Psoas muscle (tissue), 8 donors: ENCODE measurements at places on chromosomes 12 and 14. TPM values are rescaled to one million over a fixed set of nuclear protein-coding genes. Genes with fewer than 3 reads are reported as not detected.

- DNase-seq: no peak
Measured at GRCh38 chr12:55762646-55763045, 19.7 kb downstream of the GDF11 start.

CYP46A1 gene
- total RNA-seq: 1.5 TPM

GRCh38 chr12:9702255-9702654 lies 30.6 kb downstream of the CLECL1 start:
- no peak for DNase-seq

DNA sequence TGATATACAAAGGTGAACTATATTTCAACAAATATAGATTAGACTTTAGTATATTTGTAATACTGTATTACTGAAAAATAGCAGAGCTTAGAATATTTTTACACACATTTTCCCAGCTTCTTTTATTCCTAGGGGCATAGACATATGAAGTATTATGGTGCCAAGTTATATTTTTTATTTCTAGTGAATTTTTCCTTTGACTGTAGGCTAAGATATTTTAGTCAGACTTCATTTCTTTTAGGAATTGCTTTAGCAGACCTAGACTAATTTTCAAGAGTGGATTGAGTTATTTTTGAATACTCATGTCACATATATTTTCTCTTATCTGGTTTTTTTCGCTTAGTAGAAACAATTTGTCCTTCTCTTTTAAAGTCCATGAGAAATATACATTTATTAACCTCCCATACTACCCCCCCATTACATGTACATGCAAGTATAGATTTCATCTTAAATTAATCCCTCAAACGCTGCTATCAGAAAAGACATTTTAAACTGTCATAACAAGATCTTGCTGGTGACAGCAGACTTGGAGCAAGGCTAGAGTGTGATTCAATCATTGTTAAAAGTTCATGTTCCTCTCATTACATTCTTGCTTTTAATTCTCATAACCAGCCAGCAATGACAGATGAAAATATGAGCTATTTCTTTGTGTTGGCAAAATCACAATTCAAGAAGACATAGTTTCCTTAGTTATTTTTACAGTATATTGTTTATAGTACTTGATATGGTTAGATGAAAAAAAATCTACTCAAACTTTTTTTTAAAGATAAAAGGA lies 456.1 kb downstream of the AEBP2 start:
- DNase-seq: no peak

DNA sequence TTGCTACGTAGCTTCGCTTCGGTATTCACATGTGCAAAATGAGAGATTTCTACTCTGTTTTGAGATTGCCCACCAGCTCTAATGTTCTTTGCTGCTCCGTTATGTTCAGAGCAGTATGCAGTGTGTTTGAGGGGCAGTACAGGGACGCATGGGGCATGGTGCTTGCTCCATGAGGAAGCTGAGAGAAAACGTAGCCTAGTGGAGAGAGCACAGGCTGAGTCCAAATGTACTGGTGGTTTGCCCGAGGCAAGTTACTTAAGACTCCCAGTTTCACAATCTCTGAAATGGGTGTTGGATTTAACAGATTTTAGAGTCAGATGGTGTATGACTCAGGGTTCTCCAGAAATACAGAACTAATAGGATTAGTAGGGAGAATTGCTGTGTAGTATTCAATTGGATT lies 310.5 kb downstream of the ETNK1 start:
- no peak for DNase-seq

- no peak for DNase-seq
Measured at GRCh38 chr14:96889091-96889490, 91.9 kb downstream of the VRK1 start.

- no peak for DNase-seq
Measured at GRCh38 chr12:31119192-31119802, 45.6 kb downstream of the DDX11 start.

- DNase-seq: no peak
Measured at GRCh38 chr14:28570391-28570790, 196.2 kb upstream of the FOXG1 start.

DNA sequence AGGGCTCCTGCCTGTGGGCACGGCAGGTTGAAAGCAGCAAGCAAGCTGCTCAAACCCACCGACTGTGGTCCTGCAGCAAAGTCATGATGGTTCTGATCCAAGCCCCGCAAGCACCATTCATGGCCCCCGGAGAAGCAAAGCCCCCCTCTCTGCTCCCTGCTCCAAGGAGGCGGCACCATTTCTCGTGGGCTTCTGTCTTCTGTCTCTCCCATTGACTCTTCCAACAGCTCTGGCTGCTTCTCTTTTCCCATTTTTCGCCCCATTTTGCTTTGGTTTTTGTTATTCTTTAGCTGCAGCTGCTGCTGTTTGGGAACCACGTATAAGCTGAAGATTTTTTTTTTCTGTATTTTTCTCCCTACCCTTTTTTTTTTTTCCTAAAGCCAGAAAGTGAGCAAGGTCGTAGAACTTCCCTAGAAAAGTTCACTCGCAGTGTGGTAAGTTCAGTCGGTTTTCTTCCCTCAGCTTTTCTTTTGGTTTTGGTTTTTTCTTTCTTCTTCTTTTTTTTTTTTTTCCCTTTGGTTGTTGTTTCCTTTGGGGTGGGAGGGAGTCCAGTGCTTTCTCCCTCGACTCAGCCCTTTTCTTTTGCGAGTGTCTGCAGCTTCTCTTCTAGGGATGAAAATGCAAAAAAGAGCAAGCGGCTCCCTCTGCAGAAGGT lies 354.1 kb downstream of the DPF3 start:
- no peak for DNase-seq

GRCh38 chr14:80523518-80524117 lies 312.3 kb upstream of the DIO2 start:
- DNase-seq: no peak

SIRT4 gene
- 3.5 TPM for total RNA-seq

GRCh38 chr14:100392356-100392755 lies 69.2 kb downstream of the SLC25A47 start:
- no peak for DNase-seq

PMEL gene
- not detected for total RNA-seq

- peak; percentile 96 for DNase-seq
Measured at GRCh38 chr14:102046337-102047278, 40.2 kb downstream of the HSP90AA1 start.

- DNase-seq: no peak
Measured at GRCh38 chr12:43453761-43454160, 98.2 kb downstream of the ADAMTS20 start.

GRCh38 chr14:77582511-77582910 lies 33.9 kb downstream of the SPTLC2 start:
- DNase-seq: no peak

DPY19L2 gene
- total RNA-seq: 0.52 TPM

LBHD2 gene
- total RNA-seq: not detected

DNA sequence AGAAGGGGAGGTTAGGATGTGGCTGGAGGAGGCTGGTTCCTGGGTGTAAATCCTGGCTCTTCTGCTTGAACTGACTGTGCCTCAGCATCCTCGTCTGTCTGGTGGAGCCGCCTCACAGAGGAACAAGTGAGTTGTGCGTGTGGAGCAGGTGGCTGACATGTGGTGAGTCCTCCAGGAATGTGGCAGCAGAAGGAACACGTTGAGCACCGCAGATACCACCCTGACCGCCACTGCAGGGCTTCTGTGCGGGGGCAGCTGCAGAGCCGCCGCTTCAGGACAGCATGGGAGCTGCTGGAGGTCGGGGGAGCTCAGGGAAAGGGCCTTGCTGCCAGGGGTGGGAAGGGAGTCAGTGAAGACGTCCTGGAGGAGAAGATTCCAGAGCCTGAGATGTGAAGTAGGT lies 48.9 kb downstream of the TRAF3 start:
- DNase-seq: no peak

GRCh38 chr14:103260629-103261124 lies 73.4 kb upstream of the EIF5 start:
- DNase-seq: peak; percentile 34
